Left cardiac atrium (tissue), 4 donors: ENCODE measurements at places on chromosomes 7 and 10. TPM values are rescaled to one million over a fixed set of nuclear protein-coding genes. Genes with fewer than 3 reads are reported as not detected.

Gene LEP
- 25.6 TPM for total RNA-seq

Gene SLC18A2
- total RNA-seq, result 0.13 TPM

Gene TBX20
- 126 TPM for total RNA-seq

Gene SPDYE8
- total RNA-seq, result not detected

Gene GLI3
- total RNA-seq, result 6.0 TPM

Gene CUZD1
- 0.32 TPM for total RNA-seq

Gene FAM25C
- total RNA-seq, result not detected

Gene UPK3BL1
- total RNA-seq, result 8.3 TPM

Gene NKX2-3
- not detected for total RNA-seq

Gene ODAD2
- 0.41 TPM for total RNA-seq

Gene GBF1
- total RNA-seq, result 27.6 TPM

Gene TMEM130
- total RNA-seq, result not detected

Gene NEBL
- 506 TPM for total RNA-seq

Gene MPP7
- 9.7 TPM for total RNA-seq

Gene CHAT
- not detected for total RNA-seq

Gene C7orf33
- total RNA-seq, result not detected

Gene CCDC146
- total RNA-seq, result 4.7 TPM

Gene GDF10
- 1.4 TPM for total RNA-seq

Gene SPRN
- total RNA-seq, result not detected

Gene KCP
- 0.50 TPM for total RNA-seq

Gene MEOX2
- 6.3 TPM for total RNA-seq

Gene OR6V1
- not detected for total RNA-seq

Gene RBM28
- total RNA-seq, result 33.9 TPM

Gene CNTNAP2
- total RNA-seq, result 1.1 TPM

Gene ARHGAP22
- total RNA-seq, result 4.7 TPM

Gene MNX1
- not detected for total RNA-seq

Gene CROT
- 7.7 TPM for total RNA-seq

Gene LIPF
- not detected for total RNA-seq

Gene SEMA4G
- 2.7 TPM for total RNA-seq

Gene FKBP9
- 122 TPM for total RNA-seq

Gene C10orf105
- 0.27 TPM for total RNA-seq

Gene WNT8B
- not detected for total RNA-seq
